ENCODE measurements at places on chromosomes 4 and X. TPM values are rescaled to one million over a fixed set of nuclear protein-coding genes. Genes with fewer than 3 reads are reported as not detected.

The ZAR1 gene
- not detected for polyA plus RNA-seq

DNA sequence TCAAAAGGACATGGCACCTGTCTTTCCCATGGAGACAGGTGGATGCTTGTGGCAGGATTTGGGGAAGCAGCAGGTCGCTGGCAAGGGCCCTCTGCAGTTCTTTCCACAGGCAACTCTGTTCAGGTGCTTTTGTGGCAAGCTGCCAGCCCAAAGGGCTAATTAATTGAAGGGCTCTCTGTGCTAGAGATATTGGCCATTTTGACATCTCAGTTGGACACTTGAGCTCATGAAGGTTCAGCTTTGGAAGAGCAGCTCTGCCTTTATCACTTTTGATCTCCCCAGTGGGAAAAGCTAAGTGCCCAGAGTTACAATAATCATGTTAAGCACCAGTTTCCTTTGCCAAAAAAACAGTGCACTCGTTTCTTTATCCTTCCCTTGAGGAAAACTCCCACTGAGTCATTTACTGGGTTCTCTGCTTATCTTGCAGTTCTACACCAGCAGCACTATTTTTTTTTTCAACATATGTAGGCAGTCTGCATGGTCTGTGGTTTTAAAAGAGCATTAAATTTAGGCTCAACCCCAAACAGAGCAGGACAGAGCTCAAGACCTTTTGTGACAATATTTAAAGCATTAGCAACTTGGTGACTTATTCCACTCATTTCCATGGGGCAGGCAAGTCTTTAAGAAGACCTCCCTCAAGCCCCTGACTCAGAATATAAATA, 336.4 kb upstream of the RASGEF1B start:
- DNase-seq, result no peak

The ASB5 gene
- polyA plus RNA-seq, result 133 TPM

DNA sequence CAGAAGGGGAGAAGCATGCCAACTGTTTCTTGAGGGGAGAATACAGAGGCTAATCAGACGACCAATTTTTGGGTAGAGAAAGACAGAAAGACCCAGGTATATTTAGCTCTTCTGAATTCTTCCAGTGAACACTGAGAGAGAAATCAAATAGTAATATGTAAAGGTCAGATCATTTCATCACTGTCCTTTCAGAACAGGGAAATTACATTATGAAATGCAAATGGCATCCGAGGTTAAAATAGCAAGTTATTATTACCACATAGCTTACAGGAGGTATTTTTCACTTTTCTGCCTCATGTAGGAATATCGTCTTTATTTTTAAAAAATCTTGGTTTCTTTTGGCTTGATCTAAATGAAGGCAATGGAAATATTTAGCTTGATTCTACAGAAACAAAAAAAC, 18.0 kb downstream of the GABRB1 start:
- no peak for DNase-seq

The FOXR2 gene
- not detected for polyA plus RNA-seq

The CAPN6 gene
- 557 TPM for polyA plus RNA-seq

GRCh38 chr4:8267077-8267476, 2.5 kb upstream of the HTRA3 start:
- DNase-seq, result no peak

DNA sequence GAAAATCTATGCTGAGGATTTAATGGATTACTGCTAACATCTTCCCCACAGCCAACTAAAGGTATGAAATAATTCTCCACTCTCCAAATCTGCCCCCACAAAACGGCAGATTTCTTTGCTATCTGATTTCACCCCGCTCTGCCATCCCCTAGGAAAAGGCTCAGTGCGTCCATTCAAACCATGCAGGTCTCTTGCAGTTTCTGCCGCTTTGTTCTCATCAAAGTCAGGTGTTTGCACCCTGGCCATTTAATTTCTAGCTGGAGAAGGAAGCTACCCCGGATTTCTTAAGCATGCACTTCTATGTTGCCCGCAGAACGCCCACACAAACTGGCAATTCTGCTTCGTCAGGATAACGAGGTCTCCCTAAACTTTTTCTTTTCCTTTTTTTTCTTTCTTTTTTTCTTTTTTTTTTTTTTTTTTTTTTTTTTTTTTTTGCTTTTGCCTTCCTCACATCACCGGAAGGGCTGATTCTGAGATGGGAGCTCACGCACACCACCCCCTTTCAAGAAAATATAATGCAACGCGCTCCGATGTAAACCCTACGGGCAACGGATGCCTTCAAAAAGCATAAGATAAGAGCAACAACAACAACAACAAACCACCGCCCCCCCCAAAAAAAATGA, 3.3 kb downstream of the NLGN4X start:
- DNase-seq, result no peak

DNA sequence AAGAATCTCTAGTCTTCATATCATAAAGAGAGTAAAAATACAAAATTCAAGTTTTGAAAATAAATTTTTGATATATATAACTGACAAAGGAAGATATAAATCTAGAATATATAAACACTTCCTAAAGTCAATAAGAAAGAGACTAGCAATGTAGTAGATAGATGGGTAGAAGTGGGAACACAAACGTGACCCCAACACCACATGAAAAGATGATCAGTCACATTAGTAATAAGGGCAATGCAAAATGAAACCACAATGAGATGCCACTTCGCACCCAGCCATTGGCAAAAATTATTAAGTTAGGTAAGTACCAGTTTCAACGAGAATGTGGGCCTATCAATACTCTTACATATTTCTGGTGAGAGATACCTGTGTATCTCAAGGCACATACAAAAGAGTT, 106.5 kb downstream of the EGF start:
- no peak for DNase-seq

DNA sequence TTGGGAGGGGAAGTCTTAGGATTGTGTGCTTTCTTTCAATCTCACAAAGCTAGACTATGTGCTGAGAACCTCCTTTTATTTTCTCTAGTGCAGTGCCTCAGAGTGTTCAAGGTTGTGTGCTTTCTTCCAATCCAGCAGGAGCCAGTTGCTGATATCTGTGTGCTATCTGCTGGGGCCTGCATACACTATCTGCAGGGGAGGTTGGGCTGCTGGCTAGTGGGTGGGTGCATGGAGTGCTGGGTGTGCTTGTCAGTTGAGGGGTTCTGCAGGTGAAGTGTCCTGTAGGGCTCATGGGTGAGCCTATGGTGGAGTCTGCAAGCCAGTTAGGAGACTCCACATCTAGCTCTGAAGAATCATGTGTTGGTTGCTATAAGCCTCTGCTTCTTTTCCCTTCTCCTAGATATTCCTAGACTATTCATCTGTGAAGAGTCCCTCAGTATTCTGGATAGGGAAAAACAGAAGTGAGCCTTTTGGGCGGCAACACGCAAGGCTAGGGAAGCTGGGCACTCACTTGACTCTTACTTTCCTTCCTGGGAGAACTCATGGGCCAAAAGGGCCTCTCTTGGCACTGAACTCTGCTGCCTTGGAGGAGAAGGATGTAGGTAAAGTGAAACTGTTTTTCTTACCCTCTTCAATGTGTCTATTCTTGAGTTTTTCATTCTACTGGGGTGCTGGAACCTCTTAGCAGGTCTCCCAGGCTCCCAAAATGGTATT, 8.0 kb upstream of the CISD2 start:
- no peak for DNase-seq

DNA sequence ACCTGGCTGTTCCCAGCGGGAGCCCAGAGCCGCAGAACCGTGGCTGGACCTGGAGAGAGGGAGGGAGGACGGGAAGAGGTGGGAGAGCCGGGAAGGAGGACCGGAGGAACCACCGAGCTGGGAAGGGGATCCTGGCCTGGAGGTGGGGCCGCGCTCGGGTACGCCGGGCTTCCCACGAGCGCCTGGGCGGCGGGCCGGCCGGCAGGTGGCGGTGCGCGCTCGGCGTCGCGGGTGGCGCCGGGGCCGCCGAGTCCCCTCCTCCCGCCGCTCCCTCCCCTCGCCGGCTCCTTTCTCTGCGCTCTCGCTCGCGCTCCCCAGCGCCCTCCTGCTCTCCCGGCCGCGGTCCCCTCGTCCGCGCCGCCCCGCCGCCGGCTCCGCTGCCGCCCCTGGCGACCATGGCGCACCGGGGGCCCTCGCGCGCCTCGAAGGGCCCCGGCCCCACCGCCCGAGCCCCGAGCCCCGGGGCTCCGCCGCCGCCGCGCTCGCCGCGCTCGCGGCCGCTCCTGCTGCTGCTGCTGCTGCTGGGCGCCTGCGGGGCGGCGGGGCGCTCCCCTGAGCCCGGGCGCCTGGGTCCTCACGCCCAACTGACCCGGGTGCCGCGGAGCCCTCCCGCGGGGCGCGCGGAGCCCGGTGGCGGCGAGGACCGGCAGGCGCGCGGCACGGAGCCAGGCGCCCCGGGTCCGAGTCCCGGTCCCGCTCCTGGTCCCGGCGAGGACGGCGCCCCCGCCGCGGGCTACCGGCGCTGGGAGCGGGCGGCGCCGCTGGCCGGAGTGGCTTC, at the start of gene SORCS2:
Gene SORCS2 (plus strand): TSS at position 287 of the 778 bp plus-strand sequence.
- no peak for DNase-seq

DNA sequence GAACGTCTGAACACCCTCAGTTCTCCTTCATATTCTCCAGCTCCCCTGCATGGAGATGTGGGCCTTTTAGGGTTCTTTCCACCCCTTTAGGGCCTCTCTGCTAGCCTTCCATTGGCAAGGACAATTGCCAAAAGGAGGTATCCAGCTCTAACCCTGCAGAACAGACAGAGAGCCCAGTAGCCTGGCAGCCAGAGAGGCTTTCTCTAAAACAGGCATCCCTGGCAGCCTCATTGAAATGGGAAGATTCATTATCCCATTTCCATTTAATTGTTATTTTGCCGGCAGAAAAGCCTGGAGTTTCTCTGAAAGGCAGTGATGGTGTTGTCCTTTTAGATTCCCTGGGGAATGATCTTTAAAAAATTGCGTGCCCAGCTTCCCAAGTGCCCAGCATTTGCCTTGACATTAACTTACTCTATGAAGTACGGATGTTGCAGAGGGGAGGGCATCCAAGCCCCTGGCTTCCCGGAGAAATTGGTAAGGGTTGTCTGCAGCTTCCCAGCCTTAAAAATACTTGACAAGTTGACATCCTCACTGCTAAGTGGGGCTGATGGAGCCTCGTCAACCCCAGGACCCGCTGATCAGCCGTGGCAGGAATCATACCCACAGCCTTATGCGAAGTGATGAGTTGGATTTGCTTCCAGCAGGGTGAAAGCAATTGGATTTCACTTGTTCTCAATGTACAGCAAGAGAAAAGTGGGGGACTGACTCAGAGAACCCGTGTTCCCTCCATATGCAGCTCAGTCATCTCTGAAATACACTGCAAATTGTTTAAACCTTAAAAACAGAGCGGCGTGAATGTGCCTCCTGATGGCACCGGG, 244.1 kb downstream of the CRLF2 start:
- DNase-seq, result no peak

DNA sequence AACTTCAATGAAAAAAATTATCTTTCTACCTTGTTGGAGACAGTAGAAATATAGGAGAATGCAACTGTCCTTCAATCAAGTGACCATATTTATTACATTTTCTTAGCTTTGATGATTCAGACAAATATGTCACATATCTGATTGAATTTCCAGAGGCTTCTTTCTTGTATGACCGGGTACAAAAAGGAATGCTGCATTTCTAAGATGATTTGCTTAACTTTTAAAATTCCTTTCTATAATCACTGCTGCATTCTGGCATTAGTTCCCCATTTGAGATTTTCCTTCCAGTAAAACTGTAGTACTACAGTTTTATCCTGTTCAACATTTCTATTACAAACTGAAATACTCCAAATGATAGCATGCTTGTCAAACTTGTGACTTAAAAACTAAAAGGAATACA, 5.2 kb downstream of the MFSD8 start:
- DNase-seq, result no peak

The RXFP1 gene
- polyA plus RNA-seq, result 0.18 TPM

GRCh38 chrX:100356351-100356896, 53.6 kb downstream of the PCDH19 start:
- no peak for DNase-seq

The GLRA2 gene
- polyA plus RNA-seq, result 0.11 TPM

GRCh38 chr4:153346031-153346430, 1.5 kb downstream of the MND1 start:
- no peak for DNase-seq

- DNase-seq, result no peak
Observed at GRCh38 chrX:20374450-20374849, 107.7 kb upstream of the RPS6KA3 start.

DNA sequence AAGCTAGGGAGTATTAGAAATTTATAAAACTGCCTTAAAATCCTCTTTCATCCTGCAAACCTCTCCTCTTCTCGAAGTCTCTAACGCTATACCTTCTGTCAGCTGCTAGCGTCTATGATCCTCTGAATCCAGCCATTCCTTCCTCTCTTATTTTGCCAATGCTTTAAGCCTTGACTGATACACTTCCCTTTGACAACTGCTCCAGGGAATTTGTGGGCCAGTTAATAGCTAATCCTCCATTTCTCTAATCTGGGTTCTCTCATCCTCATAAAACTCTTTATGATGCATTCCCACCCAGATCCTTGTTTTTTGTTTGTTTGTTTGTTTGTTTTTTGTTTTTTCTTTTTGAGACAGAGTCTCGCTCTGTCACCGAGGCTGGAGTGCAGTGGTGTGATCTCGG, 293.6 kb upstream of the PUDP start:
- DNase-seq, result no peak

DNA sequence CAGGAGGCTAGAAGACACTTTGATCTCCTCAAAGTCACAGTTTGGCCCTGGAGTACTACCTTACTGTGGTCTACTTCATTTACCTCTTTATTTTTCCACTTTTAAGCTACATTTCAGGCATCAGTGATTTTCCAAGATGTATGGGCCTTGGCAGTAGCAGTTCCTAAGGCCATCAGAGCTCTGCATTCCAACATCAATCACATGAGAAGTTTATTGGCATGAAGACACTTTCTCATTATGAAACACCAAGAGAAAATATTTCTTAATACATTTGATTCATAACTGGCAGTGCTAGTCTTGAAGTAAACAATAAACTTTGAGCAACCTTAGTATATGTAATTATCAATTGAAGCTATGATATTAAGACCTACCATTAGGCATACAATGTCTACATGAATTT, 178.1 kb downstream of the IL15 start:
- DNase-seq, result no peak

- no peak for DNase-seq
Observed at GRCh38 chr4:150970685-150971151, 44.4 kb downstream of the LRBA start.

The ASB11 gene
- polyA plus RNA-seq, result 12.2 TPM

The MAGEB4 gene
- not detected for polyA plus RNA-seq

DNA sequence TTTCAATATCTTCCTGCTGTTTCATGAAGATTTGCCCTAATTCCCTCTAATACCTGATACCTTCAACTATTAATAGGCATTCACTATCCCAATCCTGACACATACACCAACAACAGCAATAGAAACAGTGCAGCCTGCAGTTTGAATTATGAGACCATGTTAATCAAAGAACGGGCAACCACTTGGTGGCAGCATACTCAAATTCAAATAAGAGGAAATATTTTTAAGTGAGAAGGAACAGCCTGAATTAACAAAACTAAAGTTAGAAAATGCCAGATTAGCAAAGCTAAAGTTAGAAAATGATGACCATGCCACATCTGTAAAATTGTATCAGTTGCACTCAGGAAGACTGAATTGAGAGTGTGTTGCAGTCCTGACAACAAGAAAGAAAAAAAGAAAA, 204.9 kb downstream of the SMARCA1 start:
- no peak for DNase-seq

- no peak for DNase-seq
Observed at GRCh38 chrX:115689931-115690330, 129.0 kb downstream of the PLS3 start.

Measured in forelimb muscle (tissue), 1 donor.